ENCODE measurements at places on chromosomes 6 and 20.

DNA sequence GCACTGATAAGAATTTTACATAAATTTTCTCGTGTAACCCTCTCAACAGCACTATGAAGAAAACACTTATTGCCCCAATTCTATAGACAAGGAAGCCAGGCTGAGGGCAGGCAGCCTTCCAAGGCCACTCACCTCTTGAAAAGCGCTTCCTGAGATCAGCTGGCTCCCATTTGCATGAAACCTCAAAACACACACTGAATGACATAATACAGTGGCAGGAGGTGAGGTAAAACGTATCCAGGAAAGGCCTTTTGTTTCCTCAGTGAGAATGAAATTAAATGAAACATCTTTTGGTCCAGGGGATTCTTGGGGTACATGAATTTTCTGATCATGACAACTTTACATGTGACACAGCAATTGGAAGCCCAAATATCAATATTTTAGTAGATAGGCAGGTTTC, 112.5 kb downstream of the WDR27 start:
- no peak for DNase-seq

GRCh38 chr6:27505209-27506027, 32.5 kb upstream of the ZNF184 start:
- peak; percentile 27 for DNase-seq

DNA sequence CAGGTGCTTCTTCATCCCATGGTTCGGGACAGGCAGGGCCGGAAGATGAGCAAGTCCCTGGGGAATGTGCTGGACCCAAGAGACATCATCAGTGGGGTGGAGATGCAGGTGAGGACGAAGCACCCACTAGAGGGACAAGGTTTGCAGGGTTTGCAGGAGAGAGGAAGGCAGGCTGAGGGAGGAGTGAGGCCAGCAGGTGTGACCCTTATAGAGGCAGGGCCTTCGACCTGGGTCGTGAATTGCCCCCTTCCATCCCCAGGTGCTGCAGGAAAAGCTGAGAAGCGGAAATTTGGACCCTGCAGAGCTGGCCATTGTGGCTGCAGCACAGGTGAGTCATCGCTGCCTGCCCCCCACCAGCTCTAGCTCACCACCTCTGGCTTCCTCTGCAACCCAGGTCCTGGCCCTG, 8.4 kb downstream of the VARS2 start:
- no peak for DNase-seq

DNA sequence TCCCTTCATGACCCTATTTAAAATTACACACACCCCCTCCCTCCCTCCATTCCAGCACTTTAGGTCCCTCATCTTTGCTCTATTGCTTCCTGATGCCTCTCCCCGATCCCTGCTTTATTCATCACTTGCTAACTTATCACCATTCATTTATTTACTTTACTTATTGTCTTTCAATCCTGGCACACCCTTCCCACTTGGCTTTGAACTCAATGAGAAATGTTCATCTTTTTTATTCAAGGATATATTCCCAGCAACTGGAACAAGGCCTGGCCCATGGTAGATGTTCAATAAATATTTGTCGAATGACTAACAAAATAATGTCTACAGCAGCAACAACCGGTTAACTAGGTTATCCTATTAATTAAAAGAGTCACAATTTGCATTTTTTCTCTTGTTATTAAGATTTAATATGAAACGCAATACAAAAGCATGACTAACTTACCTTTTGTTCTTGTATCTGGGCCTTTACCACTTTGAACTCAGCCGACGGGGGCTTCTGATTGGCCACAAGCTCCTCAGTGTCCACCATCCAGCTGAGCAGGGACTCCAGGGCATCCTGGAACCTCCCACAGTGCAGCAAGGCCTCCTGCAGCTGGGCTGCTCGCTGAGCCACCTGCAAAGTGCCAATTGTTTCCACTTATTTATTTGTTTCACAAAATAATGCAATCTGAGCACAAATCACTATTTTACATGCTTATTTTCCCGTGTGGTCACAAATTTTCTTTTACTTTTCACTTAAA, 107.8 kb downstream of the DST start:
- no peak for DNase-seq

GRCh38 chr6:141110481-141110880, 1022.2 kb upstream of the GJE1 start:
- DNase-seq, result no peak

- peak; percentile 21 for DNase-seq
Observed at GRCh38 chr6:158283304-158283980, 28.8 kb upstream of the TULP4 start.

- no peak for DNase-seq
Observed at GRCh38 chr6:71228461-71229041, 60.1 kb upstream of the OGFRL1 start.

DNA sequence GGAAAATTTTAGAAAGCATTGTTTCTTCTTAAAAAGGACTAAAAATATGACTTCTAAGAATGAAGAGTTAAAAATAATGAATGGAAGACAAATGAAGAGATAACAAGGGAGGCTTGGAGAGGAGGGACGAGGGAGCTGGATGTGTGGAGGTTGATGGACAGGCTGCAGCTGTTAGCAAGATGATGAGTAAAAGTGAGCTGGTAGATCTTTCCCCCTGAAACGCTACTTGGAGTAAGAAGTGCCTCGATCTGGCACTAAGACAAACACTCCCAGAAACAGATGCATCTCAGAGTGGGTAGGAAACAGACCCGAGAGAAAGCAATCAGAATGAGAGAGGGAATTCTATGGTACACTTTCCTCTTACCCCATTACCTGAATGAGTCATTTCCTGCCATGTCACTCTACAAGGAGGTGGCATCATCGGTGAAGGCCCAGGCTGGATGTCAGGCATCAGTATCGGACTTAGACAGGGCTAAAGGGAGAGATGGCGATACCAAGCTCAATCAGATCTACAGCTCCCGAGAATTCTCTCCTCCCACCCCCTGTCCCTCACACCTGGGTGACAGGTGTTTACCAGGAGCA, 154.1 kb upstream of the BMP2 start:
- DNase-seq, result no peak

DNA sequence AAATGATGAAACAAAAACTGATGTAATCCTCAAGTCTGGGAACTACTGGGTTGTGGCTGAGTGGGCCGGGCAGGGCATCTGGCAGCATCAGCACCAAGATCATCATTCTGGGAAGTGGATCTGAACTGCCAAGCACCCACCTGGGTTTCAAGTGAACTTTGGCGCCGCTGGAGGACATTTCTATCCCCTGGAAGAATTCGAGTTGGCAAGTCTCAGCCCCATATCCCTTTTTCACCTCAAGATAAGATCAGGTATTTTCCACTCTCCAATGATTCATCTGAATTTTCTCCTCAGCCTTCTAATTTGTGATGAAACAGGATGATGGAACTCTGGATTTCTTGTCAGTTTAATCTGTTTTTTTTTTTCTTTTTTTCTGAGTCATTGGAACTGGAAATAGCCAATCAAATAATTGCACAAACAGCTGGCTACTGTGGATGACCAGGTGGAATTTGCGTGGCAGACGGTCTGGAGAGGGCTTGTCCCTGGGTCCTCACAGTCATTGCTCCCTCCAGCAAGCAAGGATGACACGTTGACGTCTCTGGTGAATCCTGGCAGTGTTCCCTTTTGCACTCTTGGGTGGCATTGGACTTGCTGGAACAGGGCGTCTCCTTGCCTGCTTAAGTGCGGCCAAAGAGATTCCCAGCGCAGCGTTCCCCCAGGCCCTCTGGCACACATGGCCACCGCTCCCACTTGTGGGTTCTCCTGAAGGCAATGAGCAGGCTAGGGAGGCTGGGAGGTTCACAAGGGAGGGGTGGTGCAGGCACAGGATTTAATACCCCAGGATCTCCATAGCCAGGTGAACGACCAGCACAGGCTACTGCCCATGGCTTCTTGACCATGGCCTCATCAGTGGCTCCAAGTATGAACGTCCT, 80.4 kb downstream of the DHX35 start:
- DNase-seq, result no peak

DNA sequence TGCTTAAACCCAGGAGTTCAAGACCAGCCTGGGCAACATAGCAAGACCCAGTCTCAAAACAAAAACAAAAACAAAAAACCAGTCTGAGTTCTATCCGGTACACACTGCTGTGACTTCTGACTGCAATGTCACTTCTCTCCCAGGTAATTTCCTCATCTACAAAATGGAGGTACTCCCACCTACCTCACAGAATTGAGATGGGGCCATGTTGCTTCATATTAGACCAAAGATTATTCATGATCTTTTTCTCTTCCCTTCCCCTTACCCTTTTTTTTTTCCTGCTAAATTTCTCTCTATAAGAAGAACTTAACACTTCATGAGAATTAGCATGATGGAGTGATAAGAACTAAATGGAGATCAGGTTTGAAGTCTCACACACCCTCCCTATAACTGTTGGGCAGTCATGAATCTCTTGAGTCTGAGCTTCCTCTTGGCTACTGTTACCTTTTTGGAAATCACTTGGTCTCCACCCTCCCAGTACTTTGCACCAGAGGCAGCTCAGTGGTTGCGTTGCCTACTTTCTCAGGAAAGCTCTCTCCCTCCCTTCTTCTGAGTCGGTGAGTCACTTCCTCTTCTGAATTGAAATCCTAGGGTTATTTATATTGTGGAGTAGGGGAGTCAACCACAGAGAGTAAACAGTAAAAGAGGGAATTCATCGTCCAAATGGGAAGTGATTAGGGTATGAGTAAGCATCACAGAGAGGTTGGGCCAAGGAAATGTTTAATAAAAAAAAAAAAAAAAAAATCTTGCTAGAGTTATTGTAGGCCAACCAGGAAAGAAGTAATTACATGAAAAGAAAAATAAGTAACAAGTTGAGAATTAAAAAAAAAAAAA, 59.9 kb upstream of the MAP7 start:
- DNase-seq, result no peak

DNA sequence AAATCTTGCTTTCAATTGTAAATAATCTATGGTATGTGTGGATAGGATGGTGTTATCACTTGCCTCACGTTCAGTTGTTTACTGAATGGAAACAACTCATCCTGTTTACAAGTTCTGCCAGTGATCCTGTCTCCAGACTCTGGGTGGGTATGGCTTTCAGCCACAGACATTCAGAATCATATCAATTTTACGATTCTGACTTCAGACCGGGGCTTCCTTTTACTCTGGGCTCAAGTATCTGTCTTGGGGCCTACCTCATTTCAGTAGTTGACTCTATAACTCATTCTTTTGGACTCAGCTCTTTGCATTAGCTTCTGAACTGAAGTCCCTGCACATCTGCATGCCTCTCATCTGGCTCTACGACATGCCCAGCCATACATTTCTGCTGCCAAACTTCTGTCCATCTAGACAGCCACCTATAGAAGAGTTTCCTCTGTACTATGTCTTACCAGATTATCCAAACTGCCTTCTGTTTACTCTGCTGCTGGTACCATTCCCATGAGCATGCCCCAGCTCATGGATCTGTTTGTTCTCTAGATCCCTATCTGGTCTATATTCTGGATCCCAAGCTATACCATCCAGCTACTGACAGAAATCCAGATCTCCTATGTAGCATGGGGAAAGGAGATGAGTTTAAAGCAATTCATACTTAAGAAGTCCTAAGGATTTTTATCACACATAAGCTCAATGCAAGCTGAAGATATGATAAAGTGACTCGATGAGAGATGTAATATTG, 34.3 kb downstream of the FYN start:
- DNase-seq, result no peak

- DNase-seq, result no peak
Observed at GRCh38 chr6:33165581-33166258, 26.5 kb downstream of the COL11A2 start.

DNA sequence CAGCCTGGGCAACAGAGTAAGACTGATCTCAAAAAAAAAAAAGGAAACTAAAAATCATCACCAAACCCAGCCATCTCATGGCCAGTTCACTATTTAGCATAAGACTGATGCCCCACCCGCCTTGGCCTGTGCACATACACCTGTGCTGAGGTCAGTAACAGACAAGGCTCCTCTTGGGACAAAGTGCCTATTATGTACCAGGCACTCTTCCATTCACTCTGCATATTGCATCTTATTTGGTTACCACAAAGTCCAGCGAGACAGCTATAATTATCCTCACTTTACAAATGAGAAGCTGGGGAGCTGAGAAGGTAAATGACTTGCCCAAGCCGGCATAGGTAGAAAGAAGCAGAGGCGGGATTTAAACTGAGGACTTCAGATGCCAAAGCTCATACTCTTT, 3.8 kb downstream of the PTPRT start:
- DNase-seq, result no peak

DNA sequence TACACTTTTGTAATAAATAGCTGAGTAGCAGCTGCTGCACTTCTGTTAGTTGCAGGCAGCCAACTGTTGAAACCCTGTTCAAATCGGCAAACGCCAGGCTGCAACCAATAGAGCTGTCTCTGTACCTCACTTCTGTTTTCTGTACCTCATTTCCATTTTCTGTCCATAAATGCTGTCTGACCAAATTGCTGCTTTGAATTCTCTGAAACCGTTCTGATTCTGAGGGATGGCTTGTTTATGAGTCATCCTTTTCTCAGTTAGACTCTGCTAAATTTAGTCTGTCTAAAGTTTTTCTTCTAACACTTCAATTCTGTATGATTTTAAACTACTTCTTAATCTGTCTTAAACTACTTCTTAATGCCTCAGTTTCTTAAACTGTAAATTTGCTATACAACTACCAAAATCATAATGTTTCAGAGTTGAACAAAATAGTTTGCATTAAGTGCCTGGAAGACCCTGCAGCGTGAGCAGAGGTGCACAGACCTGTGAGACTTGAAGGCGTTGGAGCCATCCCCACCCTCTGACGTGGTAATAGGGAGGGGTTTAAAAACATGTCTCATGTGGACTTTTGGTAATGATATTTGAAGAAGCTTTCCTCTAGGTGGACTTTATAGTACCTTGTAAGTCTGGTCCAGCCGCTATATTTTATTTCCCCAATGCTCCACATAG, 9.6 kb downstream of the BTNL2 start:
- DNase-seq, result no peak

Measured in HAP-1 (cell line).